ENCODE measurements at places on chromosomes 5 and 9.
A peak's percentile ranks its signal among the peaks of the same experiment; 100 is the strongest.

- DNase-seq: no peak
These were observed 6.9 kb upstream of the DMRT3 start for GRCh38 chr9:969310-970150.

DNA sequence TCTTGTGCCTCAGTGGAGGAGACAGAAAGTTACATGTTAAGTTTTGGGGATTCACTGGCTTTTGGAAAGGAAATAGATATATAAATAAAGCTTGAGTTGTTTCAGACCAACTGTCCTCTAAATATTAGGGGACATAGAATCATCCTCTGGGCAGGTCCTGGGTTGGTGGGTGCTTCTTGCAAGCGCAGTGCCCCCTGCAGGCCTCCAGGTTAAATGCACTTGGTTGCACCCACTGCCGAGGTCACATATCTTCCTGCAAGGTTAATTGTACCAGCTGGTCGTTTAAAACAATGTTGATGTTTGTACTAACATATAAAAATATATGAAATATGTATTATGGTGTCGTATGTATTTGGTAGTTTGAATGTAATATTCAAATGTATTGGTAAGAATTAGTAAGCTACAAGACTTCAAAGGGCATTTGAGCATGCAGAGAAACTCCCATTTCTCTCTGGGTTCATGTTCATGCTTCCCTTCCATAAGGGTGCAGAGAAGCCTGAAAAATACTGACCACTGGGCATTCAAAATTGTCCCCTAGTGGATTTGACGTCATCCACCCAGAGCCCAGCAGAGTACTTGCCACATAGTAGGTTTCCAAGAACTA, 87.0 kb downstream of the ZNF618 start:
- DNase-seq: peak; percentile 27

DNA sequence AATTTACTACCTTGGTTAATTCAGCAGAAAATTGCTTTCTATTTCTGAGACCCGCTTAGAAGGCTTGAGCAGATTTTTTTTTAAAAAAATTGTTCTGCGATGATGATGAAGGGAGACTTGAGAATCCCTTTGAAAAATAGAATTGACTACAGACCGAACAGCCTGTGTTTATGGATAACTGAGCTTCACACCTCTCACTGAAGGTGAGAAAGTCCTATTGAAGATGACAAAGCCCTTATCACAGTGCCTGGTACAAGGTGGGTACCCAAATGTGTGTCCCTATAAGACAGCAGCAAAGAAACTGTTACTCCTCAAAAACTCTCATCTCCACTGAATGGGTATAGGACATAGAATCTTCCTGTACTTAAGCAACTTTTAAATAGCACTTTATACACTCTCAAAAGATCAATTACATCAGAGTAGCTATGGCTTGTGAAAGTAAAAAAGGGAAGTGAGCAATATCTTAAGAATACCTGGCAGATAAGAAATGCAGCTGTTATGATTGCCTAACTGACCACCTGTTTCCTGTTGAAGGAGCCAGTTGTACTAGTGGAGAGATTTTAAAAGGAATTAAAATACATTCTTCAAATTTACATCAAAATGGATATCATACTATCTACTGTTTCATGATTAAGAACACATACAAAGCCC, 419.7 kb downstream of the CHSY3 start:
- DNase-seq: no peak

- DNase-seq: no peak
These were observed 40.3 kb downstream of the SERINC5 start for GRCh38 chr5:80215523-80215922.

DNA sequence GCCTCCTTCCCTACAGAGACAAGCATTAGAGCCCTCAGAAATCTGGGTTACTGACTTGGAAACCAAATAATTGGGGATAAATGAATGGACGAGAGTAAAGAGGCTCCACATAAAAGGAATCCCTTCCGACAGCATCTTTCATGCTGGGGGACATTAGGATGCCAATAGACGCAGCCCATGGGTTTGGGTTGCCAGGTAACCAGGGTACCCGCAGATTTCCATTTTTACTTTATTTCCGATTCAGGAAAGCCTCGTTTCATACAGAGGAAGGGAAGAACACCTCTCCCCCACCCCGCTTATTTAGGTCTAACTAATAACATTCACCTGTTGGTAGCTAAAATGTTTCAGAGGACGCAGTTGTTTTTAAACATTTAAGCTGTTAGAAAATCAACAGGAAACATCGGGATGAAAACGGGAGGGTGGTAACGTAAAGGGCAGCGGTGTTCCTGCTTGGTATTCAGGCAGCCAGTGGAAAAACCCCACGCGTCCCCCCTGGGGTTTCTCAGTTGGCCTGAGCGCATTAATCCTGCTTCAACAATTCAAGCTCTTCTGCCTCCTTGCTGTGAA, 179.5 kb downstream of the YTHDC2 start:
- no peak for DNase-seq

GRCh38 chr9:72586388-72587130, 65.2 kb downstream of the TMC1 start:
- DNase-seq: no peak

- DNase-seq: no peak
These were observed 119.4 kb downstream of the WNK2 start for GRCh38 chr9:93303258-93303771.

DNA sequence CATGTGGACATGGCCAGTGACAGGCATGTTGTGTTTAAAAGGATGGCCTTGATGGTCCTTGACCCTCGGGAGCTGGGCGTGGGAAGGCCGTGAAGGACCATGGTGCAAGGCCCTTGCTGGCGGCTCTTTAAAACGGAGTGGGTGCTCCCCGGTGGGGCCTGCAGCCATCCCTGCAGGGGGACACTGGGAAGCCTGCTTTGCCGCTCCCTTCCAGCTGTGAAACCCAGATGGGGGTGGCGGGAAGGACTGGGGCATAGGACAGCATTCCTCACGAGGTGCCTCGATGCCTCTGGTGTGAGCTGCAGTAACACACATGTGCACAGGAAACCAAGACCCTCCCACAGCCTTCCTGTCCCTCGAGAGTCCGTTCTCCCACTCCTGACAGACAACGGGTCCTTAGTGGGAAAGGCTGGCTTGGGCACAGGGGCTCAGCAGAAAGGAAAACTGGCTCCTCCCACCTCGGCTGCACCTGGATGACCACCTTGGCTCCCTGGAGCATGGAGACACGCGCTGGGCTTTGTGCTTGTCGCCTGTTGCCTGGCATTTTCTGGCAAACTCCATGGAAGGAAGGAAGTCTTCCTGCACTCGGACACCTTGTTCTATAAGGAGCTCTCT, 30.3 kb upstream of the IRX4 start:
- no peak for DNase-seq

- DNase-seq: no peak
These were observed 407.1 kb upstream of the DMAC1 start for GRCh38 chr9:8206720-8207119.

GRCh38 chr9:136247947-136248637, 2.5 kb upstream of the QSOX2 start:
- no peak for DNase-seq

GRCh38 chr5:152978141-152978835, 512.2 kb upstream of the GRIA1 start:
- no peak for DNase-seq

GRCh38 chr5:15889001-15889400, 290.6 kb downstream of the MARCHF11 start:
- DNase-seq: no peak
